ENCODE measurements at places on chromosomes 2 and 18. TPM values are rescaled to one million over a fixed set of nuclear protein-coding genes. Genes with fewer than 3 reads are reported as not detected.

Gene RMND5A
- 68.4 TPM for polyA plus RNA-seq

Gene TMEM200C
- polyA plus RNA-seq = 1.8 TPM

Gene GREB1
- polyA plus RNA-seq = 14.0 TPM

Gene RGPD3
- 0.33 TPM for polyA plus RNA-seq

Gene RABL2A
- 37.7 TPM for polyA plus RNA-seq

Gene SERPINB13
- not detected for polyA plus RNA-seq

Gene CPO
- 1.2 TPM for polyA plus RNA-seq

Gene TEX44
- not detected for polyA plus RNA-seq

Gene DLGAP1
- polyA plus RNA-seq = 7.5 TPM

Gene MC2R
- not detected for polyA plus RNA-seq

Gene EVX2
- 0.04 TPM for polyA plus RNA-seq

Gene ESPNL
- 2.3 TPM for polyA plus RNA-seq

DNA sequence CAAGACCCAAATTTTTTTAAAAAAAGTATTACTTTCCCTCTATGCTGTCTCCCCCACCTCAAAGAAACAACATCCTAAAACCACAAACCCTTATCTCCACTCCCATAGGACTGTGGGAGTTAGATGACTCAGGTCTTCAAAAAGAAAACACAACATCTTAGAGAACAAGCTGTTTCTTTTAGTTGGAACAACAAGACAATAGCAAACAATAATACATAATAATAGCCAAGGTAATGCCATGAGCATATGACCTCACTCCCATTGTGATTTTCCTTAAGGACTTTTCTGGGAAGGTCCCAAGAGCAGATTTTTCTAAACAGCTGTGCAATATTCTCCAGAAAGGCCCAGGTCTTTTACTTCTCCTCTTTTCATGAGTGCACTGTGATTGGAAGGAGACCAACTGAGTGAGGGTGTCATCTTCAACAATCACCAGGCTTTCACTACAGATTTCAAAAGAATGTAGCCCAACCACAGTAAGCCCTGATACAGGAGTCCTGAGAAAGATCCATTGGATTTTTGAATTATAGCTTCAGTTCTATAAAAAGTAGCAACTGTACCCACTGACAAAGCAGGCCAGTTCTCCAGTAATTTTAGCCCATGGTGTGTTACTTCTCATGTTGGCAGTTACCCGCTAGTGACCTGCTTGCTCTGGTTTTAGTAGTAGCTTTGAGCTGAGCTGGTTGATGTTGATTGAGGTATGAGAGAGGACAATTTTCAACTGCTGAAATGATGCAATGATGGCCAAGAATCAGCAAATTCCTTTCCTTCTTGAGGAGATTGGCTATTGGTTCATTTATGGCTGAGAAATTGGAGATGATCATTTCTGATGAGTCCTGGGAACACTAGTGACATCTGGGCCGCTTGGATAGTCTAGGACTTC is 144.5 kb upstream of the TCF4 start:
- no peak for DNase-seq

DNA sequence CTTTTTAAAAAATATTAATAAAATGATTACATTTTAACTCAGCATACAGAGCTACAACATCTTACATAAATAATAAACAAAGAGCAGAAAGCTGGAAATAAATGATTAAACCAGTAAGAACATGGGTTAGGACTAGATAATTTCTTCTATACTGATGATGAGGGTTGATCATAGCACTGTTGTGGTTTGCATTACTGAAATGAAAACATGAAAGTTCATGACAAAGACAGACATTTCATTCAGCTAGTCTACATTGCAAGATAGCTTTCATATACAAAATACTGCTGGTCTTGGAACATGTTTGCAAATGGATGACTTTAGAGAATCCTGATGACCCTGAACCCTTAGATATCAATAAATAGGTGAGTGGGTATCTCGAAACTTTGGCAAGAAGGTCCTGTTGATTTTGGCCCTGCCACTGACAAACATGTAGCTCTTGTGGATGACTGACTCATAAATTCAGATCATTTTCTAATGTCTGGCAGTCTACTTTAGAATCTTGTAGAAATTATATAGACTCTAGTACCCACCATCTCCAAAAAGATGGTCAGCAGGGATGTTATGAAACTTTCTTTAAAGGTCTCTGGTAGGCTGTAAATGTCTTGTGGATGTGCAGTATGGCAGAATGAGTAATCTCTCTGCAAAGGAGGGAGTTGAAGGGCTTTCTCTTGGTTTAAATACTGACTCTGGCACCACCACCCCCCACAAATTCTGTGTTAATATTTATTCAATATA is 15.5 kb upstream of the CDC42EP3 start:
- DNase-seq = no peak

- DNase-seq = no peak
Measured at GRCh38 chr2:10332402-10333246, 29.9 kb downstream of the HPCAL1 start.

DNA sequence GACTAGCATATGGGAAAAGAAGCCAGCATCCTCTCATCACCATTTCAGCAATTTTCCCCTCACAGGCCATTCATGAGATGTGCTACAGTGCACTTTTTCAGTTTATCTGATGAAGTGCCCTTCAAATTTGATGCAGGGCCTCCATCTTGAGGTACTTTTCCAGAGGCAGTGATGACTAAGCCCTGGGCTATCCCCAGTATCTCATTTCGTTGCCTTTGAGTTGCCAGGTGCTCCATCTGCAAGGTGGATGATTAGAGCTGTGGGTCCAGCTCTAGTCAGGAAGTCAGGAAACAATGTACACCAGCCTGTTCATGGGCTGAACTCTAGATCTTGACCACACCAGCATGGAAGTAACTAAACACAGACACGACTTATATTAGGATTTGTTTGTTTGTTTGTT is 425.2 kb downstream of the METTL4 start:
- DNase-seq = no peak

DNA sequence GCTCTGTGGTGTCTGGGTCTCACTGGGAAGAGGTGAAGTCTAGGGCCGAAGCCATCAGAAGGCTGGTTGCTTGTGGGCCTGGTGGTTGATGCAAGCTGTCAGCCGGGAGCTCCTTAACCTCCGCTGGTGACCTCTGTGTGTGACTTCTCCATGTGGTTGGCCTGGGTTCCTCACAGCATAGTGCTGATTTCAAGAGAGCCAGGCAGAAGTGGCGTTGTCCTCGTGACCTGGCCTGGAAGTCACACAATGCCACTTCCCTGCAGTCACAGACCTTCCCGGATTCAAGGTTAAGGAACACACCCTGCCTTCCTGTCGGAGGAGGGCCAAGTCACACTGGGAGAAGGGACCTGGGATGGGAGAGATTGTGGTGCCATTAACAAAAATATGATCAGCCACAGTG is 303.7 kb upstream of the HS6ST1 start:
- no peak for DNase-seq

GRCh38 chr2:96495982-96496629 is 9.1 kb downstream of the NEURL3 start:
- DNase-seq = no peak

DNA sequence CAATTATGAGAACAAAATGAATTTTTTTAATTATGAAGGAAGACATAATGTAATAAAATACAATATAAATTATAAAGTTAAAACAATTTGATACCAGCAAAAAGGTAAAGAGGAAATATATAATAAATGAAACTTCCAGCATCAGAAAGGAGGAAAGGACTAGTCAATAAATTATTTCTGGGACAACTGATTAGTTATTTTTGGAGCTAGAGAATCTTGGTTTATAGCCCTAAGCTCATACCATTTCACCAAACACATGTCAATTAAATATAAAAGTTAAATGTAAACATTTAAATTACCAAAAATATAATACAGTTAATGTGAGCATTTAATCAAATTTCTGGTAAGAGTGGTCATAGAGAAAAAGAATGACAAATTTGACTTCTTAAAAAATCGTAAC is 12.1 kb downstream of the ACTG2 start:
- DNase-seq = no peak

GRCh38 chr2:124602759-124603158 is 577.7 kb downstream of the CNTNAP5 start:
- no peak for DNase-seq

- DNase-seq = no peak
Measured at GRCh38 chr2:229931241-229931640, 8.9 kb downstream of the FBXO36 start.

GRCh38 chr2:205868773-205869333 is 186.6 kb downstream of the NRP2 start:
- DNase-seq = no peak

GRCh38 chr2:214203214-214203613 is 207.6 kb upstream of the VWC2L start:
- no peak for DNase-seq

DNA sequence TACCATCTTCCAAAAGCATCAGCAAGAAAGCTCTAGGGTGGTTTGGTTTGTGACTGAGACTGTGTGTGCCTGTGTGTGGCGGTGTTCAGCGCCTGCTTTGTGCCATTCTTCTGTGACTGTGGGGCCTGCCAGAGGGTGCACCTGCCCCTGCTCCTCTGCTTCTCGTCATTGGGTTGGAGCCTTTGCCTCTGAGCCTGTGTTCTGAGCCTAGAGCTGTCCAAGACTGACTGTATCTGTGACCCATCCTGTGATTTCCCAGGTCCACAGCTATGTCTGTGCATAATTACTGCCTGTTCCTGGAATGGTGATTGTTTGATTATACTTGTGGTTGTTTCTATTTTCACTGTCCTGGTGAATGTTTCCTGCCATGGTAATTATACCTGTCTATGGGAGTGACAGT is 57.1 kb upstream of the KLHL29 start:
- no peak for DNase-seq

DNA sequence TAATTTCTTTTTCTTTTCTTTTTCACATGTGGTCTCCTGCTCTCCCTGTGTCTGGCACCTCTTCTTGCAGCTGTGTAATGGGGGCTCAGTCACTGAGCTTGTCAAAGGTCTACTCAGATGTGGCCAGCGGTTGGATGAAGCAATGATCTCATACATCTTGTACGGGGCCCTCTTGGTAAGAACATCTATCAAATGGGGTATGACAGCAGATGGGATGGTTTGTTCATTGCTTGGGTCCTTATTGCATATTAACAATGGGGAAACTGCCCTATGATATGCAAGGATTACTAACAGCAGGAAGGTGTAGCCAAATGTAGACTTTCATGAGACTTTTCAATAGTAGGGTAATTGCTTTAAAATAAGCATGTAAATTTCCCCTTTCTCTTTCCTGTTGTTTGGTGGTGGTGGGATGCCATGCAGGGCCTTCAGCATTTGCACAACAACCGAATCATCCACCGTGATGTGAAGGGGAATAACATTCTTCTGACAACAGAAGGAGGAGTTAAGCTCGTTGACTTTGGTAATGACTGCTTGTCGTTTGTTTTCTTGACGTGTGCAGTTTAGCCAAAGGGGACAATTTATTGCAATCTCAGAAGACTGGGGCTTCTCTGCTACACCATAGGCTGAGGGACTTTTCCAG is 36.5 kb downstream of the MYO3B start:
- DNase-seq = no peak

DNA sequence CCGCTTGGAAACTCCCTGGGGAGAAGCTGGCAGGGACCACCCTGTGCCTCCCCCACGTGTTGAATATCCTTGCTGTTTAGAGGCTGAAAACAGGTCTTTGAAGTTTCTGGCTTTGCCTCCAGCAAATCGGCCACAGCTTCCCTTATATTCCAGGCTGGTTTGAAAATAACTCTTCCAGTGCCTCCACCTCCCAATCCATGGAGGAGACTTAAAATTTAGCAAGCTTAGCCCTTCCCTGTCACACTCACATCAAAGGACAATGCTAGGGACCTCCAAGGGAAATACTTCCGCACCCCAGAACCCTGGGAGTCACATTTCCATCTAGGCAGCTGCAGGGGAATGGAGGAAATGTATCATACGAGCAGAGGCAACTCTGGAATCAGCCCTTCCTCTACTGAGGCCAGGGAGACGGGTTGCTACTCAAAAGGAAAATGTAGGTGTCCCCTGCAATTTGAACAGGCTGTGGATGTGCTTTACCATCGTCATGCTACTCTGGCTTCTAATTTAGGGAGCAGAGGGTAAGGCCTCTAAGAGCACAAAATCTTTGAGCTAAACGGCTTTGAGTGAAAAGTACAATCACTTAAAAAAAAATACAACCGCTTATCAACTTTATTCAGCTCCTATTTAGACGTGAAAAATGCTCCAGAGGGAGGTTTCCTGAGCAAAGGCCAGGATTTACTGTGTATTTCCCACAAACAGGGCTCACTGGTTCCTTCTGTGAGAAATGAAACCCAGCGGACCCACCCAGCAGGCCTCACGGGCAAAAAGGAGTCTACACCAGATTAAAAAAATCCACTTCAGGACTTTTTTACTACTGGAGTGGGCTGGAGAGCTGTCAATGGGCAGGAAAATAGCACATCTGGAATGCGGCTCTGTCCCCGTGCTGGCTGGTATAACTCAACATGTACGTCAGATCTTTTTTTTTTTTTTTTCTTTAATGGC is 49.4 kb upstream of the PKDCC start:
- no peak for DNase-seq

DNA sequence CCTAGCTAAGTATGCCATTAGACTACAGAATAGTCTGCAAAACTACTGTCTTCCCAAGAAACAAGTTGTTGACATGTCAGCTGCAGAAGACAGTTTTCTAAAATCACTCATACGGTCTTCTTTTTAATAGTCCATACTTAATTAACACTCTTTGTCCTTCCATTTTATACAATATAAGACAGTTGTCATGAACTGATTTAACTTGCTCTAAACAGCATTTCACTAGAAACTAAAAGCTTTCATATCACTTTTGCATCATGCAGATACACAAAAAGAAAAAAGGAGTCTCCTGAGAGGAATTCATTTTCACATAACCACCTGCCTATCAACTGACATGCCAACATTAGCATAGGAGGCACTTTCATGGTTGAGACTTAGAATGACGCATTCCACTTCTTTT is 1159.6 kb upstream of the CHAC2 start:
- no peak for DNase-seq

DNA sequence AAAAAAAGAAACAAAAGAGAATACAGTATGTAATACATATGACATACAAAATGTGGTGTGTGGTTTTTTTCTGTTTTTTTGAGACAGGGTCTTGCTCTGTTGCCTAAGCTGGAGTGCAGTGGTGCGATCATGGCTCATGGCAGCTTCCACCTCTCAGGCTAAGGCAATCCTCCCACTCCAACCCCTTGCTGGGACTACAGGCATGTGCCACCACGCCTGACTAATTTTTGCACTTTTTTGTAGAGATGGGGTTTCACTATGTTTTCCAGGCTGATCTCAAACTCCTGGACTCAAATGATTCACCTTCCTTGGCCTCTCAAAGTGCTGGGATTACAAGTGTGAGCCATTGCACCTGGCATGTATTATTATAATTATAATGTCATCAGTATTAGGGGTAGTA is 38.9 kb downstream of the DHX57 start:
- DNase-seq = peak; percentile 3

GRCh38 chr2:225937625-225938187 is 538.2 kb downstream of the NYAP2 start:
- DNase-seq = no peak

Measured in right renal pelvis (tissue), 4 donors.